ENCODE measurements at places on chromosomes 5 and 9.

- no peak for DNase-seq
Measured at GRCh38 chr9:113863345-113863744, 12.8 kb upstream of the ZNF618 start.

GRCh38 chr5:132782101-132782500 lies 5.1 kb upstream of the SEPTIN8 start:
- DNase-seq, result no peak

- DNase-seq, result no peak
Measured at GRCh38 chr5:95374061-95374460, 17.1 kb upstream of the FAM81B start.

GRCh38 chr5:103109277-103109676 lies 10.7 kb downstream of the GIN1 start:
- no peak for DNase-seq

- DNase-seq, result no peak
Measured at GRCh38 chr5:82183828-82184227, 94.3 kb downstream of the RPS23 start.

DNA sequence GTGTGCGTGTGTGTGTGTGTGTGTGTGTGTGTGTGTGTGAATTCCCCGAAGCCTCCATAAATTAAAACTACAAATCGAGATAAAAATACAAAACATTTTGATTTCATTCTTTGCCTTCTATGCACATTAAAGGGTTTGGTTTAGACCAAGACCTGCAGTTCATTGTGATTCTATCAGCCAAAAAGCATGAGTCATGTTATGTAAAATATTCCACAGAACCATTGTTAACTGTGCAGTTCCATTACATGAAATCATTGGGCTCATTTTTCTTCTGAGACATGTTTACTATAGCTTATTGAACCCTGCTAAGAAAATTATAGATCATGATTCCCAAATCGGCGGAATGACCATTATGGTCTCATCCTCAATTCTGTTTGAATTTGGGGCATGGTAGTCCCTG lies 11.7 kb downstream of the CAVIN4 start:
- no peak for DNase-seq

DNA sequence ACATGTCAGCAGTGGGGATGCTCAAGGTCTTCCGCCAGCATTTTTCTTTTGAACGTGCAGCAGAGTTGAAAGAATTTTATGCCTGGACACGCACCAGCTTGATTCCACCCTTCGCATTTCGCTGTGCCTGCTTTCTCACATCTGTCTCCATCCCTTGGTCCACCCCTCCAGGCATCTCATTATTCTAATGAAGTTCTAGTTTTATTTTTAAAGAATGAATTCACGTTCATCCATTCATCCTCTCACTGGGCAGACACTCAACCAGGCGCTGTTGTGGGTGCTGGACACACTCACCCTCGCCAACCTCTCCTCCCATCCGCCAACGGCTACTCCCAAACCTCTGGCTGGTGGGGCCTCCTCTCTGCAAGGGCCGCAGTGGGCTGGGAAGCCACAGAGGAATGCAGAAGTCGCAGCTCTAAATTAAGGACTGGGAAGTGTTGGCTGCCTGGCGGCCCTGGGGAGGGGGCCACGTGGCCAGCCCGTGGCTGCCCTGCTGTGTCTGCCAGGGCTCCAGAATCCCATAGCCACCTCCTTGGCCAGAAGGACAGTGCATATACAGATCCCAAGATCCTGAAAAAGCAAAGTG lies 6.7 kb downstream of the SUSD3 start:
- no peak for DNase-seq

- no peak for DNase-seq
Measured at GRCh38 chr5:74143721-74144330, 496.7 kb downstream of the ENC1 start.

DNA sequence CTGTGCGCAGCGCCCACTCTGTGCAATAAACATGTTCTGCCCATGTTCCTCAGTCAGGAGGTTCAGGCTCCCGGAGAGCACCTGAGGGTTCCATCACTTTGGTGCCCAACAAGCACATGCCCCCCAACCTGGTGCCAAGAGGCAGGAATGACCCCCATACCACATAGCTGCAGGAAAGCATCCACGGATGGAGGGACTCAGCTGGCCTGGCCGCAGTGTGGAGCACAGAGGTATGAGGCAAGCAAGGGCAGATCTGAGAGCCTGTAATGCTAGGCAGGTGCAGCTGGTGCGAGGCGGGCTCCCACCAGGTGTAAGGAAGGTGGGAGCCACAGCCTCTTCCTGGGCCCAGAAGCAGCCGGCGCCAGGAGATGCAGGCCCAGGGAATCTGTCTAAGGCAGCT lies 4.3 kb upstream of the MRNIP start:
- DNase-seq, result no peak

GRCh38 chr9:130948266-130948665 lies 9.2 kb upstream of the FIBCD1 start:
- no peak for DNase-seq

DNA sequence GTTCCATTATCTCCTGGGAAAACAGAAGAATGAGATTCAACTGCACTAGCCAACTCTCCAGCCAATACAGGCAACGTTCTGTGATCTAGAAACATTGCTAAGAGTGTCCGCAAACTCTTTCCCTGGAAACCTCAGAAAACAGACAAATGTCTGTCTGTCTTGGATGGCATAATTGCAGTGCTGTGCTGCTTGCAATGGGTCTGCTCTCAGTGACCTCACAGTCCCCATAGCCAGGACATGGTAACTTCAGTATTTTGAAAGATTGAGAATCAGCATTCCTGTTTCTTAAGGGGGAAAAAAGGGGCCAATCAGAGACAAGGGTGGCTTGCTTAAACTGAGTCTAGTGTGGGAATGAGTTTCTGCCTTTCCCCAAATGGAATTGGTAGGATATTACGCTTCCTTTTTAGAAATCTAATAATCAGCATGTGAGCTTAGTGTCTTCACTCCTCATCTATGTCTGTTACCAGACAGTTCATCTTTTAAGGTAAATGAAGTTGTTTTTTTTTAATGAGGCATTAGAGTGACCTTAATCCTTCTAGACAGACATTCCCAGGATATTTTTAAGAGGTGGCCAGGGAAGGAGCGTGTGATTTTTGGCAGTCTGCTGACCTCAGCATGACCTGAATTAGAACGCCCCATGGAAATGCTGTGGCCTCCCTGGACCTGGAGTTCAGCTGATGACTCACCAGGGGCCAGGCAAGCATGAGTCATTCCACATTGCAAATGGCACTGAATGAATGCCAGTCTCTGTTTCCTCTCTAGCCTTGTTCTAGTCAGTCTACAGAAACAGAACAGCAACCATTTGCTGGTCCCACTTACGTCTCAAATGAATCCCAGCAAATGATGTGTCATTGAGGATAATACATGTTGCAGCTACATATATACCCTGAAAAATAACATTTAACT lies 210.2 kb upstream of the ACTBL2 start:
- DNase-seq, result no peak

DNA sequence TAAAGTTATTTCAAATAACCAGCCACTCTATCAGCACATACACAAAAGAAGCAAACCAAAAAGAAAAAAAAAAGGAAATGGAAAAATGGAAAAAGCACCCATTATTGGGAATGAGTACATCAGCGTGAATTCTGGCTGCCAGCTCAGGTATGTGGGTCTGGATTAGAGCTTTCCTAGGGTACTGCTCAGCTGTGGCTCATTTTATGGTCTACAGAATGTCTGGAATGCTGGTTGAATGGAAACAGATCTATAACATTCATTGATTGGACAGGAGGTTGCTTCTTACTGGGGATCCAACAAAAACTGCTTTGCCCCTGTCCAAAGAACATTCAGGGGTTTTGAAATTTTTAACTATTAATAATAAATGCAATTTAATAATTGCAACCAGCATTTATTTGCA lies 3.9 kb upstream of the CAST start:
- DNase-seq, result no peak

- no peak for DNase-seq
Measured at GRCh38 chr5:171432583-171433351, 13.3 kb downstream of the FGF18 start.

DNA sequence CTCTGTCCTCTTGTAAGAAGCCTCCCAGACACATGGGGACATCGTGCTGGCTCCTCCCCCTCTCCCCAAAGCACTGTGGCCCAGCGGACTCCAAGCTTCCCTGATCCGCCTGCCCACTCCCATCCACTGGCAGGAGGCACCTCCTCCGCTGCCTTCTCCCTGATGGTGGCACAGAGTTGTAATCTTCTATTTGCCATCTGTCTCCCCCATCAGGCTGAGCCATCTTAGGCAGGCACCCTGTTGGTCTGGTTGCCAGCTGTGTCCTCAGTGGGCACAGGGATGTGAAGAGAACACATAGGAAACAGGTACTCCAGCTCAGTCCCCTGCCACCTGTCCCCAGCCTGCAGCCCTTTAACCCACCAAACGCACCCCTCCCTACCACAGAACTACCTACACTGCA lies 5.4 kb upstream of the ZDHHC12 start:
- DNase-seq, result no peak

DNA sequence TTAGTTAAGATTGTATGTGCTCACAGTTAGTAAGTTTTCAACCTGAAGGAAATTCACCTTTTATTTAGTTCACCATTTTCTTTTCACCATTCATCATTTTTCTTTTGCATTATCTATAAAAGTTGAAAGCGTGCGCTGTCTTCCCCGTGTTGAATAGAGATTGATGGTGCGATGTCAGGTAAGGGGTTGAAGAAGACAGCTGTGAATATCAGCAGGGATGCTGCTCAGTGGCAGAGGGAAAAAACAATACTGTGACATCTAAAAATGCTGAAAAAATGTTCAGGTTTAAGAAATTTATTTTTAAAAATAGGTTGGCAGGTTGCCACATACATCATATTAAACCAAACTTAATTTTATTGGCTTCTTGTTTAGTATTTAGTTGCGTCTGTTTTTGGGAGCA lies 815.0 kb downstream of the DTWD2 start:
- DNase-seq, result no peak

DNA sequence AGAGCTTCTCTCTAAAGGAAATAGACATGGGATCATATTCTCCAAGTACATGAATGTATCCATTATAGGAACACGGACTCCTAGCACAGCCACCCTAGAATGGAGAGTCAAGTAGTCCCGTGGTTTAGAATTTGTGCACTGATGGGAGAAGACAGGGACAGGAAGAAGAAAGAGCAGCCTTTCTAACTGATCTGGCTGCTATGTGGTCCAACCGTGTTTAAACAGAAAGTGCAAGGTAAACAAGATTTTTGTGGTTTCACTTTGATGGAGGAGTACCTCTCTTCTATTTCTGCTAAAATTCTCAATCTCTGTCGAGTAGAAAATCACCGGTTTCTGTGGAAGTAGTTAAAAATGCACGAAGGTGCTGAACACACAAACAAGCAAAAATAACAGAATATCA lies 171.3 kb downstream of the ST8SIA4 start:
- no peak for DNase-seq

- DNase-seq, result no peak
Measured at GRCh38 chr9:4010309-4010708, 289.6 kb downstream of the GLIS3 start.

- DNase-seq, result peak; percentile 42
Measured at GRCh38 chr5:141605523-141606277, 13.1 kb downstream of the DIAPH1 start.

DNA sequence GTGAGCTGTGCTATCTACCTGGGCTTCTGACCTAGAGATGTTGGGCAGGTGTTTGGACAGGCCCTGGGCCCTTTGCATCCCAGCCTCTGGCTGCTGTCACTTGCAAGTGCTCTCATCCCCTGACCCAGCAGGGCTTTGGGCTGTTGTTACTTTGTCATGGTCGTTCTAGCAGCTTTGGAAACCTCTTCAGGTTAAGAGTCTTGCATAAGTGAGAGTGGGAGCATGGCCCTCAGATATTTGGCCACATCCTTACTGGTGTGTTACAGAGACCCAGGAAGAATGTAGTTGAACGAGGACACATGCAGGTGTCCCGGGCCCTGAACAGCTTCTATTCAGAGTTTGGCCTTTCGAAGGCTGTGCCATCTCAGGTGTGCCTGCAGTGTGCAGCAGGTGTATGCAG lies 4.5 kb downstream of the TENT4A start:
- DNase-seq, result no peak

GRCh38 chr9:9791611-9792010 lies 821.2 kb downstream of the PTPRD start:
- no peak for DNase-seq

DNA sequence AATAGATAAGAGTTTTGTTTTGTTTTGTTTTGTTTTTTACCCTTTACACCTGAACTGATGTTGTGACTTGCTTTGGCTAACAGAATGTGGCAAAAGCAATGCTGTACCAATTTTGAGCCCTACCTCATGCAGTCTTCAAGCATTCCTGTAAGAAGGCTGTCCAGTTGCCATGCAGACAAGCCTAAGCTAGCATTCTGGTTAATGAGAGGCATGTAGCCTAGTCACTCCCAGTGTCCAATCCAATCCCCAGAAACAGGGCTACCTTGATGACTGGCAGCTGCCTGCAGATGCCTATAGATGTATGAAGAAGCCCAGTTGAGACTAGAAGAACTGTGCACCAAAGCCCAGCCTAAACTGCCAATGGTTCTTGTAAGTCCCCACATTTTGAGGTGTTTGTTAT lies 9.4 kb upstream of the EFNA5 start:
- no peak for DNase-seq

GRCh38 chr9:133470427-133470924 lies 8.4 kb downstream of the SLC2A6 start:
- no peak for DNase-seq

GRCh38 chr5:159286420-159287035 lies 23.4 kb downstream of the UBLCP1 start:
- DNase-seq, result no peak

DNA sequence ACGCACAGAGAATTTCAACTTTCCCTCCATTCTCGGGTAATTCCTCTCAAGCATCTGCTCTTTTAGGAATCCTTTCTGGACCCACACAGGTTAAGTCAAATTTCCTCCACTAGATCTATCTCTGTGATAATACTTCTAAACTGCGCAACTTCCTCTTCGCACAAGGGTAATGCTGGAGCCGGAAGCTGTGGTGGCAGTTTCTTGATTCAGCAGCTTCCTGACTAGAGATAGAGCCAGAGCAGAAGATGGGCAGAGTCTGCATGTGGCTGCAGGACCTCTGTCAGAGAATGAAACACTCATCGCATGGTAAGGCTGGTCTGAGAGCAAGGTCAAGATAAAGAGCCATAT lies 11.1 kb upstream of the CDC42SE2 start:
- DNase-seq, result peak; percentile 49

Measured in stimulated activated CD4-positive, alpha-beta T cell treated with anti-CD3 and anti-CD28 coated beads, Interleukin-1b, Interleukin-23, amount 100 ng/mL, for 1 hour (primary cell).